ENCODE measurements at places on chromosomes 7 and 10.

GRCh38 chr7:90629297-90629918 is 33.3 kb downstream of the CDK14 start:
- no peak for DNase-seq

DNA sequence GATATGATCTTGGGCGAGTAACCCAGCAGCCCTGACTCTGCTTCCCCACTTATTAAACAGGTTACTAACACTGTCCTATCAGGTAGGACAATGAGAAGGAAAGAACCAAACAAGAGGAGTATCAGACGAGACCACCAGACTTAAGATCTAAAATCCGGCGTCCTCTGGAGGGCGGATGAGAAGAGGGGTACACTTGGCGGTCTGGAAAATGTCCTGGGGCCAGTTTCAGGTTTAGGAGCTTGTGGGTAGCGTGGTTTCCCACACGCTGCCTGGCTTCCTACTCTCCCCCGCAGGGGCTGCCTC is 635 bp downstream of the ZNF32 start:
- no peak for DNase-seq

DNA sequence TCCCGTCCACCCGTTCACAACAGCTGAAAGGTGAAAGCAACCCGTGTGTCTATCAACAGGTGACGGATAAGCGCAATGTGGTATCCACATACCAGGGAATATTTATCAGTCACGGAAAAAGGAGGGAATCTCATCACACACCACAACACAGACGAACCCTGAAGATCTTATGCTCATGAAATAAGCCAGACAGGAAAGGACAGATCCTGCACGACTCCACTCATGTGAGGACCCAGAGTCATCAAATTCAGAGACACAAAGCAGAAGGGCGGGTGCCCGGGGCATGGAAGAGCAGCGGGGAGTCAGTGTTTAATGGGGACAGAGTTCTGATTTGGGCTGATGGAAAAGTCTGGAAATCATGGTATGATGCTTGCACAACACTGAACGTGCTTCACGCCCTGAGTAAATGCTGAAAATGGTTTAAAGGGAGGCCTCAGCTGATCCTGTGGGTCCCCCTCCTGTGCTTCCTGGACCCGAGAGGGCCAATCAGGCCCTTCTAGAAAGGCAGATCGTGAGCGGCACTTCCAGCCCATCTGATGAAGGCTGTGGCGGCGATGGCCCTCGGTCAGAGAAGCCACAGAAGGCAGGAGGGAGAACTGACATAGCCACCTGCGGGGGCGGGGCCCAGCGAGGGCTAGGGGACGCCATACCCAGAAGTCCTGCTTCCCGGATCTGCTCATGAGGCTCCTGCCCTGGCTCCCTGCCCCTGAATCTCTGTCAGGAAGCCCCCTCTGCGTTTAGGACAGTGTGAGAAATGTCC is 19.1 kb downstream of the WDR86 start:
- DNase-seq = no peak

GRCh38 chr7:108603656-108604306 is 34.1 kb downstream of the DNAJB9 start:
- no peak for DNase-seq

DNA sequence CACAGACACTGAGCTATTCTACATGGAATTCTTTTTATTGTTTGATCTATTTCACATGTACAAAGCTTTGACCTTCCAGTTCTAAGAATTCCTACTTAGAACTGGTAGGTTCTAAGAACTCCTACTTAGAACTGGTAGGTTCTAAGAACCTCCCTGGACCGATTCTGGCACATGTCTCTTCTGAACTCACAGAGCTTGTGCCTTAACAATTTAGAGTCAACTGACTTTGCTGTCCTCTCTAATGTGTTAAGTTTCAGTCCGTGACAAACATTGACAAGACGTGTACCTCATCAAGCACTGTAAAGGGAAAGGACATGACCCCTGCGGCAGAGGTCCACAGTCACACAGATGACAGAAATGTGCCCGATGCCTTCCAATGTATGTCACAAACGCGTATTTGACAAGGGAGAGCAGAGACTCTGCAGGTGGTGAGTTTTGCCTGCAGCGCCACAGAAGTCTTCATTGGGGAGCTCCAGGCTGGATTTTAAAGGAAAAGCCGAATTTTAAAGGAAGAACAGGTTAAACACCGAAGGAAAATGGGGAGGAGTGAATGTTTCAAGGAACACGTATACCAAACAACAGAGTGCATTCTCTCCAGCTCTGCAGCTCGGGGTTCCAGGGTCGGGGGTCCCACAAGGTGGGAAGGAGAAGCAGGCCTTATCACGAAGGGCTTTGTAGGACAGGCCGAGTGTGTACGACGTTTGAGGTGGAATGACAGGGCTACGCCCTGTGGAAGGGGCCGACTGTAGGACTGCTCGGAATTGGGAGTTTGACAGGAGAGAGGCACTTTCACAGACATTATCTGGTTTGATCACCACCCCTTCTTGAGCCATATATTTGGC is 161.1 kb upstream of the KLF14 start:
- DNase-seq = no peak

GRCh38 chr10:115335366-115335765 is 242.2 kb downstream of the ATRNL1 start:
- DNase-seq = peak; percentile 34

- DNase-seq = no peak
Measured at GRCh38 chr10:114077815-114078219, 34.2 kb downstream of the ADRB1 start.

DNA sequence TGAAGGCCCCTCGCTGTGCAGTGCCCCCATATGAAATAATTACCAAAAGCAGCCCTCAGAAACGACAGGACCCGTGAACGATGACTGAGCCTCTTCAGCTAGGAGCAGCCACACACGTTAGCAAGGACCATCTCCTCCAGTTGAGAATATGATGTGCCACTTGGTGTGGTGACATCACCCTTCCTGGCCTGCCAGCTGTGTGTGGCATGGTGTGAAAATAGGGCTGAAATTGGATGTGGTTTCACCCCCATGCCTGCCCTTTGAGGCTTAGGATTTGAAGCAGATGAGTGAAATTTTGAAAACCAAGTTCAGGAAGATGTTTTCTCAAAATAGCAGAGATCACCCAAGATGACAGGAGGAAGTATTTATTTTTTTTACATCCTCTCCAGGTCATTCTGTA is 49.1 kb upstream of the BTBD16 start:
- DNase-seq = no peak

DNA sequence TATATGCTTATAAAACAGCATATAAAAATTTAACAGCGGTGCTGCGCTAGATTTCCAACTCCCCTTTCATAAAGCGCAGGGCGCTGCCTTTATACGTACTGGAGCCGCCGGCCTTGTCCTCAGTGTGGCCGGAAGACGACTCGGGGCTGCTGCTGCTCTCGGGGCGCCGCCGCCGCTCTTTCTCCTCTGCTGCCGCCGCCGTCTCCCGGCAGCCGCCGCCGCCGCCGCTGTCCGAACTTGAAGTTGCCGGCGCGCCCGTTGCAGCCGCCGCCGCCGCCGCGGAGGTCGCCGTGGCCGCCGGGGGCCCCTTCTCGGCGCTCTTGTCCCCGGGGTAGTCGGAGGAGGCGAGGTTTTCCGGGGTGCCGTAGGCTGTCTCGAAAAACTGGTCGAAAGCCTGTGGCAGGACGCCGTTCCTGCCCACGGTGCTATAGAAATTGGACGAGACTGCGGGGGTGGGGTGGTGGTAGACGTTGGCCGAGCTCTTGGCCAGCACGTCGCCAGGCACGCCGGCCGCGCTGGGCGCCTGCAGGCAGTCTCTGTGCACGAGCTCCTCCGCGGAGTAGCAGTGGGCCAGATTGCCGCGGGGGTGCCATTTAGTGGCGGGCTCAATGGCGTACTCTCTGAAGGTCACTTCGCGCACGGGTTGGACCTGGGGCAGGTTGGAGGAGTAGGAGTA is 557 bp downstream of the HOXA11 start:
- DNase-seq = no peak

DNA sequence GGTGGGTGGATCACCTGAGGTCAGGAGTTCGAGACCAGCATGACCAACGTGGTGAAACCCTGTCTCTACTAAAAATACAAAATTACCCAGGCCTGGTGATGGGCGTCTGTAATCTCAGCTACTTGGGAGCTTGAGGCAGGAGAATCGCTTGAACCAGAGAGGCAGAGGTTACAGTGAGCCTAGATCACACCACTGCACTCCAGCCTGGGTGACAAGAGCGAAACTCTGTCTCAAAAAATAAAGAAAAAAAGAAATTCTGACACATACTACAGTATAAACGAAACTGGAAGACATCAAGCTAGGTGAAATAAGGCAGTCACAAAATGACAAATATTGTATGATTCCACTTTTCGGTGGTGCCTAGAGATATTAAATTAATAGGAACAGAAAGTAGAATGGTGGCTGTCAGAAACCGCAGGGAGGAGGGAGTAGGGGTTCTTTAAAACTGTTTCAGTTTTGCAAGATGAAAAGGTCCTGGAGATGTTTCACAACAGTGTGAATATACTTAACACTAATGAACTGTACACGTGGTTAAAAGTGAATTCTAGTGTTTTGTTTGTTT is 23.2 kb downstream of the PILRA start:
- DNase-seq = no peak

- DNase-seq = no peak
Measured at GRCh38 chr7:32158076-32158475, 87.9 kb upstream of the PDE1C start.

DNA sequence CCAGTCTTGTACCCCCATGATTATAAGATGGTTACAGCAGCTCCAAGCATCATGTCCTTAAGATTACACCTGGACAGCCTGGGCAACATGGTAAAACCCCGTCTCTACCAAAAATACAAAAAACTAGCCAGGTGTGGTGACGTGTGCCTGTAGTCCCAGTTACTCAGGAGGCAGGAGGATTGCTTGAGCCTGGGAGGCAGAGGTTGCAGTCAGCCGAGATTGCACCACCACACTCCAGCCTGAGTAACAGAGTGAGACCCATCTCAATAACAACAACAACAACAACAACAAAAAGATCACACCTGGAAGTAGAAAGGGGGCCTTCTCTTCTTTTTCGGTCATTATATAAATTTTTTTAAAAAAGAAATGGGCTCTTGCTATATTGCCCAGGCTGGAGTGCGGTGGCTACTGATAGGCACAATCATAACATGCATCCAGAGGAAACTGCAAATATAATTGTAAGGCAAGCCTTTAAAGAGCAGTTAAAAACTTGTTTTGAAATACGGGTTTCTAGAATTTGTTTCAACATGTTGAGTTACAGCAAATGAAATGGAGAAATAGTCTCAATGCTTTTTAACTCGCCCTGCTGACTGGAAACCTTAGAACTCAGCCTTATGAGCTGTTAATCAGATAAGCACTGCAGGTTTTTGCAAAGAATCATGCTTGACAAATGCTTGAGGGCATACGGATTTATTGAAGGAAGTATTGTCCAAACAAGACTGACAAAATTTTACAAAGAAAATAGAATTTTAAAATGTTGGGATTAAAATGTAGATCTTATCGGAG is 4.7 kb upstream of the ENTPD7 start:
- DNase-seq = no peak

Measured in HS-5 (cell line).